ENCODE measurements at places on chromosomes 1 and 21. TPM values are rescaled to one million over a fixed set of nuclear protein-coding genes. Genes with fewer than 3 reads are reported as not detected.

PLA2G2F gene
- not detected for total RNA-seq

RAB7B gene
- total RNA-seq, result not detected

FOXO6 gene
- not detected for total RNA-seq

SERINC2 gene
- 5.2 TPM for total RNA-seq

SPRR3 gene
- not detected for total RNA-seq

PEX11B gene
- total RNA-seq, result 24.8 TPM

DNA sequence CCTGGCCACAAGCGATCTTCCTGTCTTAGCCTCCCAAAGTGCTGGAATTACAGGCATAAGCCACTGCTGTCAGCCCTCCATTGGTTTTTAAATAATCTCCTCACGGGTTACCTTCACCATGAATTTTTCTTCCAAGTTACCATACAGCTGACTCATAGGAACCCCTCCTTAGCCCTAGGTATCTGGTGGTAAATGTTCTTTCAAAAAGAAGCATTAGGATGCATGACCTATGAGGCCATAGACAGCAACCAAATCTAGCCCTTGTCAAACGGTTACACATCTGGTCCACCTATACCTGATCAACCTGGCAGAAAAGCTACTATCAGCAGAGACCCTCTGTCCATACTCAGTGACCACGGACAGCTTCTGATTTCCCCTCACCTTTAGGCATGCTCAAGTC lies 12.7 kb upstream of the DEGS1 start:
- DNase-seq, result no peak

GRCh38 chr1:204924013-204924759 lies 53.5 kb downstream of the NFASC start:
- DNase-seq, result no peak

- DNase-seq, result no peak
Measured at GRCh38 chr1:2968471-2968881, 52.8 kb upstream of the ACTRT2 start.

GRCh38 chr1:106780806-106781569 lies 275.5 kb upstream of the PRMT6 start:
- no peak for DNase-seq

DNA sequence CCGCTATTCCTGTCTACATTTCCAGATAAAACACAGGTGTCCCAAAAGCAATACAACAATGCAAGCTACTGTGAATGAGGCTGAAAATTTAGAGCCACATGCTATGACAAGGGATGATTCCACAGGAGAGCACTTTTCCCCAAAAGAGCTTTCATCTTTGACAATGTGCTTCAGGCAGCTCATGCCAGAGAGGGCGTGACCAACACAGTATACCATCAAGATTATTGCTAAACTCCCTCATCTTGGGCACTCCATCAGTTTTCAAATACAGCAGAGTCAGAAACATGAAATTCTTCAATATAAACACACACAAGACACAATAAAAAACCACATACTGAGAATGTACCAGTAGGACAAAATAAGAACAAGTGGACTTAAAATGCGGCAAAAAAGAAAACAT lies 6.7 kb downstream of the GON4L start:
- peak; percentile 11 for DNase-seq

DNA sequence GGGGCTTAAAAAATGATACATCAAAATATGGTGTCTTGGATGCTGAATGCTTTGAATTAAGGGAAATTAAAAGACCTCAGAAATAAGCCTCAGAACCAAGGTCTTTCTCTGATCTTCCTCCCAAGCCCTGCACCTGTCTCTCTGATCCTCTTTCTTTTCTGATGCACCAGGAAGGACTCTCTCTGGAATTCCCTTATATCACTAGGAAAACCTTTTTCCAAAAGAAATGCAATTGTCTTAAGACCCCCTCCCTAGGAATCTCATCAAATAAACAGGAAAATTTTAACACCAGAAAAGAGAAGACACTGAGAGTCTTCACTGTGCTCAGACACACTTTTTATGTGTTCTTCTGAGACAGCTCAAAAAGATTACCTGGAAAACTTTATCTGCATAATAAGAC lies 159.5 kb upstream of the PTBP2 start:
- no peak for DNase-seq

- DNase-seq, result no peak
Measured at GRCh38 chr1:162557536-162557935, 4.0 kb upstream of the UAP1 start.

- no peak for DNase-seq
Measured at GRCh38 chr1:205593967-205594366, 37.8 kb downstream of the ELK4 start.

DNA sequence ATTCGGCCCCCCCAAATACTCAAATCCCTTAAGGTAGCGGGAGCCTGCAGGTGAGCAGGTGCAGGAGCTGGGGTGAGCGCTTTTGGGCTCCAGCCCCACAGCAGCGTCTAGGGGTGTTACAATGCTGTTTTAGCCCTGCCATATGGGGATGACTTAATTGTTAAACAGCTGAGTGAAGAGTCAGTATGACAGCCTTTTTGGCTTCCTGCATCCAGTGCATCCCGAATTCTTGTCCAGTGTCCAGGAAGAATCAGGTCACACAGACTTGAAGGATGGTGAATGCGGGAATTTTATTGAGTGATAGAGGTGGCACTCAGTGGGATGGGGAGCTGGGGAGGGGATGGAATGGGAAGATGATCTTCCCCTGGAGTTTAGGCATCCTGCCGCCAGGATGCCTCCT lies 30.4 kb upstream of the HHAT start:
- no peak for DNase-seq
